ENCODE measurements at places on chromosomes 12 and 14.

DNA sequence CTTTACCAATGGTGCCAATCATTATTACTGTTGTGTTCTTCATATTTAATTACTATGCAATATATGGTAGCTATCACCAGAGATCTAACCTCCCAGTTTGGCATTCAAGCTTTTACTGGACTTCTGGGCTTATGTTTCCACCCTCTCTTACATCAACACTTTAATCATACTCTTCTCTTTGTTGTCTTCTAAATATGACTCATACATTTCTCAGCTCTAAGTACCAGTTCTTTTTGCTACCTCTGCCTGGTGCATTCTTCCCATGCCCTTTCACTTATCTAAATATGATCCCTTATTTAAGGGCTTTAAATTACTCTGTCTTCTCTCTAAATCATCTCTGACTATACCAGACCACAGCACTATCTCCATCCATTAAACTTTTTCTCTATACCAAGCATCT is 246.1 kb upstream of the CCDC196 start:
- DNase-seq: no peak

GRCh38 chr12:43287706-43288383 is 264.2 kb downstream of the ADAMTS20 start:
- DNase-seq: no peak

- no peak for DNase-seq
These were observed 103.4 kb upstream of the MAP1LC3B2 start for GRCh38 chr12:116455540-116456329.

GRCh38 chr12:32444895-32445294 is 45.5 kb downstream of the FGD4 start:
- DNase-seq: no peak

DNA sequence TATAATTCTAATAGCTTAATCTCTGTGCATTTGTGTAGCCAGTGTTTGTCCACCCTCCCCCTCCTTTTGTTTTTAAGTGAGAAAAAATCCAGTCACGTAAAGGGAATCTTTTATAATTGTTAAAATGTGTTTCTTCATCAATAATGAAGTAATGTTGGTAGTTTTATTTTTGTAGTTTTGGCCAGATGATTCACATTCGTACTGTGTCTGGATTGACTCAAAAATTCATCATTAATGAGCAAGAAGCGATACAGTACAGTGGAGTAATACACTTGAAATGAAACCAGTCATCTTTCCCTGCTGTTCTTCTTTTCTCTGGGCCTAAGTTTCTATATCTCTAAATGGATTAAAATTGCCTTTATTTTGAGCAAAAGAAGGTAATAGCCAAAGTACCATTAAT is 86.5 kb downstream of the SRGAP1 start:
- DNase-seq: no peak

DNA sequence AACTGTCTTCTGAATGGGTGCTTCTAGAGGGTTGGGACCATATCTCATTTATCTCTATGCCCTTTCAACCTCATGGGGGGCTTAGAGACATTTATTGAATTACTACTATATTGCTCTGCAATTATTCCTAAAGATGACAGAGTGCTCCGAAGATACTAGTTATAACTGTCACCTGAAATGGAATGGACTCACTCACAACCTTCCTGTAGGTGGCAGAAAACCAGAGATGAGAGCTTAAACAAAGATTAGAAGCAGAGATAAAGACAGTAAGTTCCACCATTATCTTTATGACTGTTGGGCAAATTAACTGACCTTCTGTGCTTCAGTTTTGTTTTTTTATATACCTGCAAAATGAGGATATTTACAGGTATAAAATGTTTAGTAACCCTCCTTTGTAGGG is 31.5 kb upstream of the GTF2A1 start:
- no peak for DNase-seq

GRCh38 chr12:56282030-56282429 is 15.3 kb downstream of the COQ10A start:
- no peak for DNase-seq

DNA sequence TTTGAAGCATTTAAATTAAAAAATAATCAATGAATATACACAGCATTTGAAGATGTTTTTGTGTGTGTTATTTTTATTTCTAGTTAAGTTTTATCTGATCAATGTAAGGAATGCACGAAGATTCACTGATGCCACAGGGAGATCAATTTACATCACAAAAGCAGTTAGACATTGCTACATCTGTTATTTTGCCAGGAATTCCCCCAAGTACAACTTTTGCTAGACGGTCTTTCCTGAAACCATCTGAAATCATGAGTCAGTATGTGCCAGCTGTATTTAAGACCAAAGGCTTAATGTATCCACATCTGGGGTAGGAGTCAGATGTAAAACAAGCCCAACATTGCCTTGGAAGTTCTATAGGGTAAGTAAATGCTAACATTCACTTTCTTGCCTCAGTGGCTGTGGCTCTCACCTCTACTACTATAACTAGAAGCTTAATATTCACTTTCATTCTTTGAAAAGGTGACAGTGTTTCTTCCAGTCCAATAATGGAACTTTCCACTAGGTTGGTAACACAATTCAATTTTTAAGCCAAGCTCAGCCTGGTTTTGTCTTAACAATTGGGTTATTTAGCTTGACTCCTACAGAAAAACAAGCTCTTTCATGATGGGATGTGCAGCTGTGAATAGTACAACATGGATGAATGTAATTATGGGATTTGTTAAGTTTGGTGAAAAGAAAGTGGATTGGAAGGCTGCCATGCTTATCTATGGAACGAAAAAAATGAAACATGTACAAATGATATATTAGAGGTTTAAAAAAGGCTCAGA is 385.4 kb upstream of the TMEM132C start:
- DNase-seq: no peak

DNA sequence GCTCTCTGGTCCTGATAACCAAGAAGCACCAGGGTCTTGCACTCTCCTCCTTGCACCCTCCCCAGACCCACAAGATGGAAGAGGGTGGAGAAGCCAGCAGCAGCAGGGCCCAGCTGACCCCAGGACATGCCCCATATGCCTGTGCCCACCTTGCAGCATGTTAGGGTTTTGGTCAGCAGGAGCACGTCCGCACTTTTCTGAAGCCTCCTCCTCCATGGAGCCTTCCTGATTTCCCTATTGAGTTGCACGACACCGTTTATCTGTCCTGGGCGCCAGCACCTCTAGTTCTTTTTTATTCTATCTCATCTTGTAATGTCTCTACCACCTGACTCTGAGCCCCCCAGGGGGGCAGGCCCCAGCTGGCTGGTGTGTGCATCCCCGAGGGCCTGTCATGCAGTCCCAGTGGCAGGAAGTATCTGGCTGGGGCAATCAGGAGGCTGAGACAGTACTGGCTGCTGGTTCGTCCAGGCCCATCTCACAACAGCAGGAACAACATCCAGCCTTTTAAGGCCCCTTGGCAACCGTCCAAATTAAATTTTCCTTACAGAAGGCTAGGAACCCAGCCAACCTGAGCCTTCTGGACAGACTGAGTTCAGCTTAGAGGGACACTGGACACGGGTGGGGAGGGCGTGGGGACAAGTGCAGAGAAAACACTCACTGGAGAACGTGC is 39.6 kb downstream of the CCDC85C start:
- no peak for DNase-seq

GRCh38 chr14:68692916-68693771 is 99.7 kb downstream of the ZFP36L1 start:
- no peak for DNase-seq

DNA sequence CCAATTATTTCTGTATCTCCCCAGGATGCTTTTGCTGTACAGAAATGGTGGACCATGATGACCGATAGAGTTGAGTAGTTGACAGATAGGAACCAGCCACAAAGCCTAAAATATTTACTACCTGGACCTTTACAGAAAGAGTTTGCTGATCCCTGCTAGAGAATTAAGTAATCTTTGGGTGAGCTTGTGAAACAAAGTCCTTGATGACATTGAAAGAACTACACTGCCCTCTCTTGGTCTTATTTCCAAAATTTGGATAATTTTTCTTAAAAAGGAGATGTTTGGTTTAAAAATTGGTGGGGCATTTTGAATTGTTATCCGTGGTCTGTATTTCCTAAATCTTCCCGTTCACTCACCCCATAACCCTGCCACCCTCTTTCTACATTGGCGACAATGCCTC is 13.7 kb upstream of the TCTN1 start:
- DNase-seq: no peak

DNA sequence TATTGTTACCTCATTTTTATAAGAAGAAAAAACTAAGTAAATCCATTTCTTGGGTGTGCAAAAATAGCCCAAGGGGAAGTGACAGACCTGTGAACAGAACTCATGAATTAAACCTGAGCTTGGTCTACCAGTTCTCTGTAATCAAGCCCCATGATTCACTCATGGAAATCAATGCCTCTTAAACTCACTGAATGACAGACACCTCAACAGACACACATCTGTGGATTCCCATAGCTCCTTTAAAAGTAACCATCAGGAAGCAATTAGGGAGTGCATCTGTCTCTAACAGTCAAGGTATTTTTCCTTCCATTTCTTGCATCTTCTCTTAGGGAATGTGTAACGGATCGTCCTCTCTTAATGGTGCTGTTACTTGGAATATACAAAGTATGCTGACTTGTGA is 215.0 kb upstream of the EEA1 start:
- no peak for DNase-seq

- DNase-seq: no peak
These were observed 1.0 kb downstream of the SMARCC2 start for GRCh38 chr12:56188131-56188777.

GRCh38 chr12:49708851-49709250 is 1.6 kb upstream of the FMNL3 start:
- DNase-seq: no peak

GRCh38 chr14:33254342-33254741 is 315.7 kb downstream of the NPAS3 start:
- DNase-seq: no peak

DNA sequence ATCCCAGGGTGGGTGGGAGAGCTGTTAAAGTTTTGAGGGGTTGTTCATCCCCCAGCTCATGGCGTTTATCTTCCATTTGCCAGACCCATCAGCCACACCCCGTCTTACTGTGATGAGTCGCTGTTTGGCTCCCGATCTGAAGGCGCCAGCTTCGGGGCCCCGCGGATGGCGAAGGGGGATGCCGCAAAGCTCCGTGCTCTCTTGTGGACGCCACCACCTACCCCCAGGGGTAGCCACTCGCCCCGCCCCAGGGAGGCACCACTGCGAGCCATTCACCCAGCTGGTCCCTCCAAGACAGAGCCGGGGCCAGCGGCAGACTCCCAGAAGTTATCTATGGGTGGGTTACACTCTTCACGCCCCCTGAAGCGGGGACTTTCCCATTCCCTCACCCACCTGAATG is 5.7 kb downstream of the RITA1 start:
- DNase-seq: no peak

- DNase-seq: no peak
These were observed 1.8 kb downstream of the PCNX1 start for GRCh38 chr14:70908935-70909641.

- DNase-seq: no peak
These were observed 823.7 kb downstream of the AACS start for GRCh38 chr12:125888921-125889320.

GRCh38 chr12:65696227-65696626 is 128.1 kb upstream of the HMGA2 start:
- no peak for DNase-seq

- no peak for DNase-seq
These were observed 996 bp downstream of the SLC2A3 start for GRCh38 chr12:7934889-7935492.

DNA sequence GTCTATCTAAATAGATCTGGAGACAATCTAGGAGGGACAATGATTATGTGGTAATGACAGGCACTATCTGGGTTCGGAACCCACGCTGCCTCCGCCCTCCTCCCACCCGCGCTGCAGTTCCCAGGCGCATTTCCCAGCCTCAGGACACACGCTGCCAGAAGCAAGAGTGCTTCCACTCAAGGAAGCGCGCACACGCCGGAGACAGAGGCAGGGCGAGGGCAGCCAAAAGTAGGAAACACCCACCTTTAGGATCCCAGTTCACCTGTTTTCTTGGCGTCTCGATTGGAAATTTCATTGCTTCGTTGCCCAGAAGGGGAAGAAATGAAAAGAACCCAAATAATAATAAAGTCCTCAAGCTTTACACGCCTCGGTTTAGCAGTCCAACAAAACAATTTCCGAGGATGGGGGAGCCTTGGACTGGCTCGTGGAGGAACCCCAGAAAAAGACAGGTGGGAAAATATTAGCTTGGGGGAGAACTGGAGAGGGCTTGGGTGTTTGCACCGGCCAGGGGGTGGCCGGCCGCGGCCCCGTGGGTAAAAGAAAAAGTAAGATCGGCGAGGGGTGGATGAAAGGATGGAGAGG is 474 bp downstream of the KCNK10 start:
- DNase-seq: no peak

- DNase-seq: no peak
These were observed 1.0 kb downstream of the PGF start for GRCh38 chr14:74954232-74954946.

DNA sequence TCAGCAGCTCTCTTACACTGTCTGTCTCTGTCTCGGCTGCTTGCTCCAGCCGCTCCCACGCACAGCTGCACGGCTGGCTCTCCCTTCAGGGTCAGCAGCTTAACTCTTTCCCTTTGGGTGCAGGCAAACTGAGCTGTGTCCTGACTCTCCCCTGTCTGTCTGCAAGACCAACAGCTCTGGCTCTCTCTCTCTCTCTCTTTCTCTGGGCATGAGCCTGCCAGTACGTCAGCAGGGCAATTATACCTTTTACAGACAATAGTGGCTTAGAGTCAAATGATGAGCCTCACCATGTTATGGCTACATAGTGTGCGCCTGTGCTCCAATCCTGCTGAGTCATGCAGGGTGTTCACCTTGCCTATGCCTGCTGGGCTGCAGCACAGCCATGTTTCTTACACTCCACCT is 120.5 kb upstream of the DDHD1 start:
- DNase-seq: no peak

GRCh38 chr12:25014961-25015360 is 66.1 kb upstream of the BCAT1 start:
- DNase-seq: no peak

DNA sequence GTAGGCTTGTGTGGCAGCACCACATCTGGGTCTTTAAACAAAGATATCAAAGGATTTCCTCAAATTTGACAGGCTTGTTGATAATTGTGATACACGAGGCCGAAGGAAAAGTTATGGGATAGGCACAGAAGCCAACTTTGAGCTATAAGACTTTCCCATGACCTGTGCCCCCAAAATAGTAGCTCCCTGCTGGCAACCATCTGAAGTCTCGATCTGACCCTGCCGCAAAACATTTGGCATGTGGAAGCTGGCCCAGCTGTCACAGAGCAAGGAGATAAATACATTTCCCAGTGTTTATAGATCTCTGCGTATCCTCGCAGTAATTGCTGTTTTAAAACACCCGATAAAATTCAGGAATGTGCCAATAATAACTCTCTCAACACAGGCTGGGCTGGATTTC is 26.4 kb upstream of the RGS6 start:
- no peak for DNase-seq

- DNase-seq: no peak
These were observed 28.3 kb downstream of the MMAB start for GRCh38 chr12:109544955-109545531.

GRCh38 chr14:22812744-22813143 is 2.5 kb downstream of the SLC7A7 start:
- DNase-seq: no peak

DNA sequence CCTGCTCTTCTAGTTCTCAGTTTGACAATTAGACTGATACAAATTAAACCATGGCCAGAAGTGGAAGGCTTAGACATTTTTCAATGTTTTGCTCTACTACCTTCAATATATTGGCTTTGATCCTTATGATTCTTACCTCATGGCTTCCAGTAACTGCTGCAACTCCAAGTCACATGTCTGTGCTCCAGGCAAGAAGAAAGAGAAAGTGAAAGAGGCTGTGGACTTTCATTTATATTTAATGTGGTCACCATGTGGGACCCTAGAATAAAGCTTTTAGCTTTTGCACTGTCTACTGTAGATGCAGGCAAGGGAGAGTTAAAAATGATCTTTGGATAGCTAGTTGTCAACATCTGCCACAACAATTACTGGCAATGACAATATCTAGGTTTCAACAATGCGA is 214.3 kb upstream of the PDE3A start:
- no peak for DNase-seq
